Mesendoderm (in vitro differentiated cells): ENCODE measurements at places on chromosomes 3 and 15.

- H3K27me3 ChIP-seq, result no peaks in the 10 kb centered on the region
- DNase-seq, result no peak
- H3K4me3 ChIP-seq, result no peak overlapping the region
- peaks cover 5% of the 10 kb centered on the region for H3K4me1 ChIP-seq
- no peaks in the 10 kb centered on the region for H3K36me3 ChIP-seq
- no peak overlapping the region for H3K27ac ChIP-seq
These were observed 104.0 kb downstream of the TNIK start for GRCh38 chr3:171356251-171356650.

GRCh38 chr3:17573396-17573795, 169.0 kb downstream of the TBC1D5 start:
- no peaks in the 10 kb centered on the region for H3K27me3 ChIP-seq
- no peak overlapping the region for H3K27ac ChIP-seq
- no peak for DNase-seq
- no peak overlapping the region for H3K4me3 ChIP-seq
- no peaks in the 10 kb centered on the region for H3K4me1 ChIP-seq
- H3K36me3 ChIP-seq, result no peaks in the 10 kb centered on the region

DNA sequence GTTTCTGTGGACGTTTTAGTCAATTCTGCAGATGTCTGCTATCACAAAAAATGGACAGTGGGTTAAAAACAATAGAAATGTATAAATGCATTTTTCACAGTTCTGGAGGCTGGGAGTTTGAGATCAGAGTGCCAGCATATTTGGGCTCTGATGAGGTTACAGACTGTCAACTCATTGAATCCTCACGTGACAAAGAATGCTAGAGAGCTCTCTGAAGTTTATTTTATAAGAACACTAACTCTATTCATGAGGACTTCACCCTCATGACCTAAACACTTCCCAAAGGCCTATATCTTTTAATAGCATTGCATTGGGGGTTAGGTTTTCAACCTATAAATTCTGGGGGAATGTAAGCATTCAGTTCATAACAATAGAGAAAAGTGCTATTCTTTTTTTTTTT, 182.6 kb upstream of the SLITRK3 start:
- H3K27ac ChIP-seq, result no peak overlapping the region
- no peaks in the 10 kb centered on the region for H3K27me3 ChIP-seq
- H3K36me3 ChIP-seq, result no peaks in the 10 kb centered on the region
- no peak overlapping the region for H3K4me3 ChIP-seq
- H3K4me1 ChIP-seq, result no peaks in the 10 kb centered on the region

GRCh38 chr3:29312960-29313452, 32.1 kb downstream of the RBMS3 start:
- no peak for DNase-seq
- no peaks in the 10 kb centered on the region for H3K36me3 ChIP-seq
- no peaks in the 10 kb centered on the region for H3K4me1 ChIP-seq
- no peaks in the 10 kb centered on the region for H3K27me3 ChIP-seq
- no peak overlapping the region for H3K4me3 ChIP-seq

- H3K4me3 ChIP-seq, result no peak overlapping the region
- no peaks in the 10 kb centered on the region for H3K4me1 ChIP-seq
- no peak overlapping the region for H3K27ac ChIP-seq
- H3K36me3 ChIP-seq, result no peaks in the 10 kb centered on the region
- H3K27me3 ChIP-seq, result peaks cover 2% of the 10 kb centered on the region
- DNase-seq, result no peak
These were observed 19.5 kb upstream of the THRB start for GRCh38 chr3:24514119-24514518.

DNA sequence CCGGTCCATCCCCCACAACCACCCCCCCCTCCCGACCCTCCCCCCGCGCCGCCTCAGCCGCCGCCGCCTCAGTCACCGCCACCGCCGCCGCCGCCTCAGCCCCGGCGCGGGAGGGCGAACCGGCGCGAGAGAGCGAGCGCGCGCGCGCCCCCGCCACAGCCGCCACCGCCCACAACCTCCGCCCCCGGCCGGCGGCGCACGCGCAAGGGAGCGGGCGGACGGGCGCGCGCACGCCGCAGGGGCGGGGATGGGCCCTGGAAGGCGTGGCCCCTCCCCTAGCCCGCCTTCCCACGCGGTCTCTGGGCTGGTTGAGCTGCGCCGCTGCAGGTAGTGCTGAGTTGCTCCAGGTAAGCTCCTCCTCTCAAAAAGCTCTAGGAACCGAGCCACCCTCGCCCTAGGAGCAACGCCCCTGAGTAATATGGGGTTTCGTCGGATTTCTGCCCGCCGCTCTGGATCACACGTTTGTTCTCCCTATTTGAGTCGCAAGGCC, at the start of gene TMCC1:
Gene TMCC1 (minus strand): TSS at position 131 of the 490 bp plus-strand sequence.
- H3K4me1 ChIP-seq, result peaks cover 4% of the 10 kb centered on the region
- peak within 1 kb of the TSS; percentile 84 for H3K27ac ChIP-seq
- no peaks in the 10 kb centered on the region for H3K36me3 ChIP-seq

- no peaks in the 10 kb centered on the region for H3K4me1 ChIP-seq
- H3K27ac ChIP-seq, result no peak overlapping the region
- no peaks in the 10 kb centered on the region for H3K36me3 ChIP-seq
- H3K27me3 ChIP-seq, result no peaks in the 10 kb centered on the region
These were observed 89.5 kb downstream of the GADL1 start for GRCh38 chr3:30804984-30805383.

DNA sequence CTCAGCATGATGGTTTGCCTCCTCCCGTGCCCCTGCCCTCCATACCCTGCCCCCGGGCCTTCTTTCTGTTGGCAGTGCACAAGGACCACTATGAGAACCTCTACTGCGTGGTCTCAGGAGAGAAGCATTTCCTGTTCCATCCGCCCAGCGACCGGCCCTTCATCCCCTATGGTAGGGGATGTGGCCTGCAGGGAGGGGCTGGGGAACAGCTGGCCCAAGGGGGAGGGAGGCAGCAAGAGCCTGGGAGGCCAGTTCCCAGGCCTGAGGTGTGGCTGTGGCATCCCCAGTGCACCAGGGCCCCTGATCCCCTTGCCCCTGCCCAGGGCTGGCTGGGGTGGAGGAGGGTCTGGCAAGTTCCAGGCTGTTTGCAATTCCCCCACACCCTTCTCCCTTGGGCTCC, 2.6 kb upstream of the PLA2G4B start:
- no peaks in the 10 kb centered on the region for H3K27me3 ChIP-seq
- no peaks in the 10 kb centered on the region for H3K36me3 ChIP-seq
- no peak overlapping the region for H3K4me3 ChIP-seq
- H3K4me1 ChIP-seq, result no peaks in the 10 kb centered on the region
- H3K27ac ChIP-seq, result no peak overlapping the region

DNA sequence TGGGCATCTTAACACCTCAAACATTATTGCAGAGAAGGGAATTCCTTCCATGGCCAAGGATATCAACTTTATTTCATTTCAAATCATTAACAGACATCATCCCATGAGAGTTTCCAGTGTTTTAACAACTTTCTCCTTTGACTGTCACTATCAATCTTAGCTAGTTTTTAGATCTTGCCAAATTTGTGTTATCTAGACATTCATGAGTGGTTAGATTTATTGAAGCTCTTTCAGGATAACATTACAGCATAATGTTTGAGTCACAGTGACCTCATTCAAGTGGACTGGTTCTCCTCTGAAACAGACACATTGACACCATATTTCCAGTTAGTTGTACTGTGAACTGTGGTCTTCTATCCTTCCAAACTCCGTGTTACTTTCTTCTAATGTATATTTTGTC, 8.6 kb upstream of the TNFAIP8L3 start:
- H3K4me3 ChIP-seq, result no peak overlapping the region
- no peaks in the 10 kb centered on the region for H3K27me3 ChIP-seq
- H3K27ac ChIP-seq, result no peak overlapping the region
- no peaks in the 10 kb centered on the region for H3K36me3 ChIP-seq
- H3K4me1 ChIP-seq, result no peaks in the 10 kb centered on the region

DNA sequence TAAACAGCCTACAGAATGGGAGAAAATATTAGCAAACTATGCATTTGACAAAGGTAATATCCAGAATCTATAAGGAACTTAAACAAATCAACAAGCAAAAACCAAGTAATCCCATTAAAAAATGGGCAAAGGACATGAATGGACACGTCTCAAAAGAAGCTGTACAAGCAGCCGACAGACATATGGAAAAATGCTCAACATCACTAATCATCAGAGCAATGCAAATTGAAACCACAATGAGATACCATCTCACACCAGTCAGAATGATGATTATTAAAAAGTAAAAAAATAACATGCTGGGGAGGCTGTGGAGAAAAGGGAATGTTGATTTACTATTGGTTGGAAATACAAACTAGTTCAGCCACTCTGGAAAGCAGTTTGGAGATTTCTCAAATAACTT, 30.7 kb upstream of the PPM1L start:
- no peak overlapping the region for H3K4me3 ChIP-seq
- H3K27ac ChIP-seq, result no peak overlapping the region

- DNase-seq, result peak; percentile 52
- H3K27ac ChIP-seq, result no peak overlapping the region
- H3K4me3 ChIP-seq, result no peak overlapping the region
- no peaks in the 10 kb centered on the region for H3K27me3 ChIP-seq
These were observed 170.3 kb downstream of the MOBP start for GRCh38 chr3:39637807-39638206.

GRCh38 chr15:99104788-99105513, at the start of gene SYNM:
SYNM (plus strand) TSS chr15:99105080; CDS start chr15:99105200, 120 bp downstream.
- no peaks in the 10 kb centered on the region for H3K27me3 ChIP-seq
- no peaks in the 10 kb centered on the region for H3K4me1 ChIP-seq
- DNase-seq, result peak; percentile 90

GRCh38 chr3:10366651-10367101, 45.8 kb upstream of the SEC13 start:
- no peak overlapping the region for H3K4me3 ChIP-seq
- DNase-seq, result peak; percentile 7
- no peaks in the 10 kb centered on the region for H3K4me1 ChIP-seq
- H3K36me3 ChIP-seq, result no peaks in the 10 kb centered on the region

- DNase-seq, result no peak
- no peak overlapping the region for H3K27ac ChIP-seq
- H3K27me3 ChIP-seq, result no peaks in the 10 kb centered on the region
- peaks cover 4% of the 10 kb centered on the region for H3K4me1 ChIP-seq
- H3K36me3 ChIP-seq, result no peaks in the 10 kb centered on the region
These were observed 29.6 kb downstream of the RPL22L1 start for GRCh38 chr3:170840291-170840859.

DNA sequence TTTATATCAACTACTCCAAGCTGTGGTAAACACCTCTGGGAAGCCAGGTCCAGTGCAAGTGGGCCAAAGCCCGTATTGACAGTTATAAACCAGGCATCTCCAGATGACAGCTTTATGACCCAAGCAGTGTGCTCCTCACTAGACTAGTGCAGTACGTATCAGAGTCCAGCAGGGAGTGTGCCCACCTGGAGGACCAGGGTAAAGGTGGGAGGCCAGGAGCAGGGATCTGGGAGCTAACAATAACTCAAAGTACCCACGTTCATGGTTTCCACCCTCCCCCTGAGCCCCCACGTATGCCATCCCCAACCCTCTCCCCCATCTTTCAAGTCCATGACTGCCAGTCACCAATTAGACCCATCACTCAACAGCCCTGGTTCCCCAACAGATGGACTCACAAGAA, 27.0 kb upstream of the ALDH1A3 start:
- H3K4me3 ChIP-seq, result no peak overlapping the region
- no peaks in the 10 kb centered on the region for H3K27me3 ChIP-seq
- no peak for DNase-seq
- H3K27ac ChIP-seq, result no peak overlapping the region

DNA sequence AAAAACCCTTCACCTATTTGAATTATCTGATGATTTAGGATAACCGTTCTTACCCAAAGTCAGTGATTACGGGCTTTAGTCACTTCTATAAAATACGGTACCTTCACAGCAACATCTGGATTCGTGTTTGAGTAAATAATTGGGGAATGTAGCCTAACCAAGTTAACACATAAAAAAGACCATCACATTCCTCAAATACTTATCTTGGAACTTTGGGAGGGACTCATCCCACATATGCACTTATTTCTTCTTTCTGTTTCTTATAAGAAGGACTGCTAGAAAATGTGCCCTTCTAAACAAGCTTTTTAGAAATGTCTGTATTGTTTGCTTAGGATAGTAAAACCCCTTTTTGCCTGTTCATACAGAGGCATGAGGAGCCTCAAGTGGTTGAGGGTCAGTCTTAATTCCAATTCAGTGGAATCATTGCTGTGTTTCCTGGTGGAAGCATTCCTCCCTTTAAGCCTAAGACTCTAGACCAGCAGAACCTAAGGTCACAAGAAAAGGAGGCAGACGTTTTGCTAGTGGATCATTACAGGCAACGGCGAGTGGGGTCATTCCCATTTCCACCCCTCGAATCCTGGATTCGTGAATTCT, 67.5 kb downstream of the TMEM44 start:
- H3K27me3 ChIP-seq, result no peaks in the 10 kb centered on the region
- no peaks in the 10 kb centered on the region for H3K4me1 ChIP-seq
- H3K27ac ChIP-seq, result no peak overlapping the region
- H3K4me3 ChIP-seq, result no peak overlapping the region
- DNase-seq, result no peak
- no peaks in the 10 kb centered on the region for H3K36me3 ChIP-seq

GRCh38 chr3:66400411-66401156, 100.2 kb downstream of the LRIG1 start:
- H3K36me3 ChIP-seq, result peaks cover 1% of the 10 kb centered on the region
- H3K4me1 ChIP-seq, result no peaks in the 10 kb centered on the region
- DNase-seq, result no peak
- no peak overlapping the region for H3K27ac ChIP-seq

DNA sequence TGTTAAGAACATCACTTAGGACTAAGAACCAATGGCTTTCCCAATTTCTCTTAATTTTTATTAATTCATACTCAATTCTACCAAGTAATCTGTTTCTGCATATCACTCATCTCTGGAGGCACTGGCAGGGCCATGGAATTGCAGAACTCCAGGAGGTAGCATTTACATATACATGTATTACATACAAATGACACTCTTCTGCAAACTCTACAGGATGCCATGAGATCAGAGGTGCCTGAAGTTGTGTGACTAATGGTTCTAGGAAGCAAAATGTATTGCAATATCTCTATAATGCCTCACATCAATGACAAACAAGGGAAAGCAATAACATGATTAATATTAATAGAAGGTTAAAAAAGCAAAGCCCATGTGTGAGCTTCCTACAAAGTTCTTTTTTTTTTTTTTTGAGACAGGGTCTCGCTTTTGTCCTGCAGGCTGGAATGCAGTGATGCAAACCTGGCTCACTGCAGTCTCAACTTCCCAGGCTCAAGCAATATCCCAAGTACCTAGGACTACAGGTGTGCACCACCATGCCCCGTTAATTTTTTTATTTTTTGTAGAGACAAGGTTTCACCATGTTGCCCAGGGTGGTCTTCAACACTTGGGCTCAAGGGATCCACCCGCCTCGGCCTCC, 33.0 kb downstream of the DENND6A start:
- H3K36me3 ChIP-seq, result no peaks in the 10 kb centered on the region
- peak; percentile 41 for DNase-seq
- H3K27ac ChIP-seq, result no peak overlapping the region
- H3K4me1 ChIP-seq, result no peaks in the 10 kb centered on the region
